ENCODE measurements at places on chromosomes 5 and 9. TPM values are rescaled to one million over a fixed set of nuclear protein-coding genes. Genes with fewer than 3 reads are reported as not detected.

Gene C5orf22
- 11.8 TPM for total RNA-seq

Gene ALDH1A1
- total RNA-seq = 5,218 TPM

Gene GARIN3
- total RNA-seq = not detected

Gene TAF11L9
- not detected for total RNA-seq

Gene C9orf50
- not detected for total RNA-seq

Gene PCDHGA10
- total RNA-seq = not detected

Gene SHISAL2B
- not detected for total RNA-seq

Gene PCDHB6
- 1.1 TPM for total RNA-seq

Gene PTGER4
- total RNA-seq = 7.5 TPM

Gene PCDHB4
- total RNA-seq = 0.06 TPM

Gene UBAP2
- total RNA-seq = 46.9 TPM

Gene PCDHB9
- total RNA-seq = 0.09 TPM

Gene TENT4A
- 21.4 TPM for total RNA-seq

Gene PCDHB2
- total RNA-seq = 3.3 TPM

Gene NXNL2
- 0.70 TPM for total RNA-seq

Gene ELOVL7
- total RNA-seq = 12.6 TPM

Gene ODF2
- total RNA-seq = 25.2 TPM

Gene PCDHB14
- total RNA-seq = 0.06 TPM

Gene SLC6A19
- total RNA-seq = 0.62 TPM

Gene WNK2
- 6.0 TPM for total RNA-seq

Gene CER1
- not detected for total RNA-seq

Gene ENG
- 0.15 TPM for total RNA-seq

Gene PDZD2
- total RNA-seq = 0.42 TPM

Gene IFNK
- total RNA-seq = not detected

Gene PCDHA9
- not detected for total RNA-seq

Gene NFX1
- total RNA-seq = 31.7 TPM

Gene CATSPER3
- total RNA-seq = 0.15 TPM

Gene ZBTB5
- 7.3 TPM for total RNA-seq

Gene PCDHA12
- 3.0 TPM for total RNA-seq

Gene STK32A
- 0.13 TPM for total RNA-seq

Gene GABRP
- not detected for total RNA-seq
